Lung (tissue), 17 donors: ENCODE measurements at places on chromosomes 6 and 20. TPM values are rescaled to one million over a fixed set of nuclear protein-coding genes. Genes with fewer than 3 reads are reported as not detected.

- DNase-seq, result no peak
- peaks cover 2% of the 10 kb centered on the region for H3K27me3 ChIP-seq
- no peaks in the 10 kb centered on the region for H3K36me3 ChIP-seq
- H3K27ac ChIP-seq, result no peak overlapping the region
These were observed 5.6 kb upstream of the TREML4 start for GRCh38 chr6:41222513-41222912.

THBD gene
- total RNA-seq, result 73.3 TPM

DNA sequence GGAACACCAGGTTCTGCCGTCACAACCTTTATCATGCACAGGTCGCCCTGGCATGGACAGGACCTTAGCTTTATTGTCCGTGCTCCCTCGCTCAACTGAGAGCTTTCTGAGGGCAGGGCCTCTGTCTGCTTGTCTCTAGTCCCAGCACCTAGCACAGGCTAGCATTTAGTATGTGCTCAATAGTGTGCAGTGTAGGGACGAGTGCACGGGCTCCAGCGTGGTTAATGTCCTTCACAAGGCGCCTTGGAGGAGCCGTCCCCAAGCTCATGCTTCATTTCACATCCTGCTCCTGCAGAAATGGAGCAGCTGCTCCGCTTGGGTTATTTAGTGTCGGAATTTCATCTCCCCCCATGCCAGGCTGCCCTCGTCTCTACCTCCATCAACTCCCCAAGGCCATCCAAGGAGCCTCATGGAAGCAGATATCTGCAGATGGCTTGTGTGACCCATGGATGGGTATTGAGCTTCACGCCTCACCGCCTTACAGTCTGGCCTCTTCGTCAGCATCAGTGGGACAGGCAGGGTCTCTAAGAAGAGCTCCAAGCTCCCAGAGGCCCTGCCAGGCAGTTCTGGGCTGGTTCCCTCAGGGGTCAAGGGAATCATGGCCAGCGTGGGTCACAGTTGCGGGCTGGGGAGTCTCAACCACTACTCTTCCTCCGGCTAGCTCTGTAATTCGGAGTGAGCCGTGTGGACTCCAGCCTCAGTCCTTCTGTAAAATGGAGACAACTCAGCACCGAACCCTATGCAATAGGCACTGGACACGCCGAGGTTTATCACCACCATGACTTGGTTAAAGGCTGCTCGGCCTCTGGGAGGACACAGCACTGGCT is 60.8 kb upstream of the APCDD1L start:
- H3K4me1 ChIP-seq, result no peaks in the 10 kb centered on the region
- no peaks in the 10 kb centered on the region for H3K36me3 ChIP-seq
- no peak overlapping the region for H3K4me3 ChIP-seq
- H3K27me3 ChIP-seq, result no peaks in the 10 kb centered on the region
- H3K27ac ChIP-seq, result no peak overlapping the region

GNAS-AS1 gene
- 0.80 TPM for total RNA-seq

DNA sequence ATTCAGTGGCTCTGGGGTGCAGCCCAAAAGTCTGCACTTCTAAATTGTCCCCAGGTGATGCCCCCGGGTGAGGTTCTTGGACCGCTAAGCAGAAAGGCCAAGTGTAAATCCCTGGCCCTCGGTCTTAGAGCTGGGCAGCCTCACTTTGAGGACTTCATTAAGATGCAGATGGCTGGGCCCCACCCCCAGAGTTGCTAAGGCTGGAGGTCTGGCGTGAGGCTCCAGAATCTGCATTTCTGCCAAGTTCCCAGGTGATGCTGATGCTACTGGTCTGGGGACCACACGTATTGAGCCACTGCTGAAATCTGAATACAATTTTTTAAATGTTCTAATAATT is 735 bp upstream of the SLC23A2 start:
- no peak overlapping the region for H3K27ac ChIP-seq
- no peaks in the 10 kb centered on the region for H3K36me3 ChIP-seq
- no peaks in the 10 kb centered on the region for H3K27me3 ChIP-seq
- H3K4me1 ChIP-seq, result peaks cover 5% of the 10 kb centered on the region
- no peak overlapping the region for H3K4me3 ChIP-seq
- DNase-seq, result no peak

HLA-DOB gene
- total RNA-seq, result 1.4 TPM

NTSR1 gene
- 0.46 TPM for total RNA-seq

GRCh38 chr6:7047966-7048365 is 59.8 kb upstream of the RREB1 start:
- no peak overlapping the region for H3K27ac ChIP-seq
- no peak overlapping the region for H3K4me3 ChIP-seq
- no peak for DNase-seq
- peaks cover 8% of the 10 kb centered on the region for H3K4me1 ChIP-seq

DNA sequence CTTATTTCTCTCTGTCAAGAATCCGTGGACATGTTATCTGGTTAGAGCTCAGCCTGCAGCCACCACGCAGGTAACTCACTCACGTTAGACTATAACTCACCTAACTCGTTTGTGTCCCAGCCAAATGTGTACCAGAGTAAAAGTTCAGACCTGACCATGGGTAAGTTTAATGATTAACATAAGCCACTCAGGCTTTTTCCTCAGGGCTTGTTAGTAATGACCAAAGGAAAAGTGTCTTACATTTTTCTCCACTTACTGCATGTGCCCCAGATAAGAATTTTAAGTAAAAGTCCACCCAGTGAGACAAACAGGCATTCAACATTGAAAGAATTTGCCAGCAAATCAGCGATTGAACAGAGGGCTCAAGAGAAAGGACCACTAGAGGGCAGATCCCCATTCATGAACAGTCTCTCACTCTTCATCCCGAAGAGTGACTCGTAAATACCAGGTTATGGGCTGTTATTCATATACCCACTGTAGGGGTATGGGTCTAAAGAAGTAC is at the start of gene PKHD1:
TSS of gene PKHD1 (minus strand) at position 116 of the 502 bp plus-strand sequence. CDS start 2,680 bp downstream, outside the sequence.
- no peaks in the 10 kb centered on the region for H3K36me3 ChIP-seq
- H3K4me1 ChIP-seq, result no peaks in the 10 kb centered on the region
- no peaks in the 10 kb centered on the region for H3K27me3 ChIP-seq

GRCh38 chr6:154602708-154603107 is 92.2 kb upstream of the CNKSR3 start:
- H3K27ac ChIP-seq, result no peak overlapping the region
- no peaks in the 10 kb centered on the region for H3K27me3 ChIP-seq
- no peak overlapping the region for H3K4me3 ChIP-seq

MUCL3 gene
- total RNA-seq, result 3.6 TPM

- H3K27ac ChIP-seq, result no peak overlapping the region
These were observed 8.5 kb downstream of the ISM1 start for GRCh38 chr20:13229538-13229937.

DNA sequence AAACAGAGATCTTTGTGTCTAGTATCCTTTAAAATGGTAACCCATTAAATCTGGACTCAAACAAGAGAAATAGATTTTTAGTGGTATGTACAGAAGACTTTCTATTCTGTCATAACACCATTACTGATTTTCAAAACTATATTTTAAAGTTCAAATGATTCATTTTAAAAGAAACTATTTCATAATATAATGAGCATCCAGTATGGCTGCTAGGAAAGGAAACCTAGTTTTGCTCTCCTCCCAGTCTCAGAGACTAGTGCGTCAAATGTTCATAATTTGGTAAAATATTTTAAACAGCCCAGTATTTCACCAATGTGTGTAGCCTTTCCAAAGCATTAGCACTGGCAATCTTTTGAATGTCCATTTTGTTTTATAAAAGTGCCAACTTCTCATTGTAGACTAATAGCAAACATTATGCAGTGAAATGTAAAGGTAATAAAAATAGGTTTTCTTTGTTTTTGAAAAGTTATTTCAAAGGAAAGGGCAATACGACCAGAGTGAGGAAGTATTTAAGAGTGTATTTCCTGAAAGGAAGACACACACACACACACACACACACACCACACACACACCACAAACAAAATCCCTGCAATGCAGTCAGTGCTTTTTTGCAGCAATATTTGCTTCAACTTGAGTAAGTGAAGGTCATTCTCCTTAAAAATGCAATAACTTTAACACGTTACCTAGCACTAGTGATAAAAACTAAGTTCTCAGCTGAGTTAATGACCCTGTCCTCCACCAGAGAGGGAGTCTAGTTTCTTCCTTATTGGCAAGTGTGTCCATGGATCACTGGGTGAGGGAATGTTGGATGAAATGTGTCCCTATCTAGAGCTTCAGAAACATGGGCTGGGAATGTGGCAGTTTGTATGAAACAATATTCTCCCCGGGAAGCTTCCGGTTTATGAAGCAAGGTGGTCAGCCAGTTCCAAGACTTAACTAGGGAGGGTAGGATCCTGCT is 4.6 kb downstream of the PPP1R3G start:
- DNase-seq, result no peak
- H3K27me3 ChIP-seq, result peaks cover 4% of the 10 kb centered on the region
- no peak overlapping the region for H3K4me3 ChIP-seq
- peaks cover 5% of the 10 kb centered on the region for H3K4me1 ChIP-seq
